Type B pancreatic cell (in vitro differentiated cells): ENCODE measurements at places on chromosomes 2 and 18. TPM values are rescaled to one million over a fixed set of nuclear protein-coding genes. Genes with fewer than 3 reads are reported as not detected.

Gene RBBP8
- 23.7 and 26.7 TPM in 2 replicates for total RNA-seq

Gene PROKR1
- total RNA-seq = 0.10 and 0.41 TPM in 2 replicates

Gene HADHB
- total RNA-seq = 110 and 123 TPM in 2 replicates

DNA sequence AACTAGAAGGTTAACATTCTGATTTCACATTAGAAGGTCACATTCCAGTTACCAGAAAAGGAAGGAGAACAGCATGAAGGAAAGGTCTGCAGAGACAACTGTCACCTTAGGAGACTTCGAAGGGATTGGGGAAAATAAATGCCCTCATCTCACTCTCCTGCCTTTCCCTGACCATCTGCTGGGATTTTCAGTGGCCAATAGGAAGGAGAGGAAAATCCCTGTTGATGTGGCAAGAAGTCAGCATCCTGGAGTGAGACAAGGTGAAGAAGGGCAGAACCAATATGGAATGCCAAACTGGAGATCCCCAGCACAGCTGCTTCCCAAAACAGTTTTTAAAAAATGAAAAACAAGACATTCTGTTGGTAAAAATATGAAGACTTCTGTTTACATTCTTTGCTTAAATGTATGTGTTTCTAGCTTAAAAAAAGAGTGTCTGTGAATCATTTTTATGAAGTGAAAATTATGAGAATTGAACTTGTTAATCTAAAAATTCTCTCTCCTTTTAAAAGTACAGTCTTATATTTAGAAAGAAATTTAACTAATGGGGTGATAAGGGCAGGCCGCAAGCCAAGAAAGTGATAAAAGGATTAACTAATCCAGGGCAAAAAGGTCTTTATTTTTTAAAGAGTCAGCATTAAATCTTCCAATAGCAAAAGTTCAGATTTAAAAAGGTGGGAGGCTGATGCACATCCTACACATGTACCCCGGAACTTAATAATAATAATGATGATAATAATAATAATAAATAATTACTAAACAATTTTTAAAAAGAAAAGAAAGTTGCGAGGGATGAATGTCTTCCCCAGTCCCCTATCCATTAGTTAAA lies 160.6 kb upstream of the DOK6 start:
- no peak for DNase-seq

DNA sequence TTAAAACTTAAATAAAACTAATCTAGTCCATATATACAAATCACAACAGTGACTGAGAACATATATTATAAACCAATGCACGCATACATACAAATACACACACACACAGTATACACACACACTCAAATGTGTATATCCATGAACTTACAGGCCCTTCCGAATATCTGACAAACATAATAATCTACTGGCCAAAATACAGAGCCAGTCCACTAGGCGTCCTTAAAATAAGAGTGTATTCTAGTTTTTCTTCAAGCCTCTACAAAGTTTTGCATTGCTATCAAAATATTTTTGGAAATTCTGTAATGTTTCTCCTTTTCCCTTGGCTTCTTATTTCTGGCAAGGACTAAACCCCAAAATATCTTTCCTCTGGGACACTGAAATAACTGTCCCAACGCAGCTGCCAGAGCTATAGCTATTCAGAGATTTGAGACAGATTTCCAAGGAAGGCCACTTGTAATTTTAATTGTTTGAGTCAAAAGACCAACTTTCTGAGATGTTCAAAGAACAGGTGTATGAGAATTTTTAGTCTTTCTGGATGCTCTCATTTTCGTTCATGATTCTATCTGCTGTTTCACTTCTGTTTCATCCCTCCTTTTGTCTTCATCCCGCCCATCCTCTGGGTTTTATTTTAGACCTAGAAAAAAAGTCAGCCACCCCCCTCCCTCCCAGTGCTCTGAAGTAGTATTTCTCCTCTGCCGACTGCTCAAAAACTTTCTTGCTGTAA lies 24.1 kb upstream of the SP3 start:
- DNase-seq = no peak

GRCh38 chr2:101114815-101115214 lies 36.4 kb downstream of the TBC1D8 start:
- DNase-seq = no peak

- no peak for DNase-seq
Measured at GRCh38 chr2:231612109-231612455, 19.4 kb downstream of the TEX44 start.
